ENCODE measurements at places on chromosomes 6 and 20. TPM values are rescaled to one million over a fixed set of nuclear protein-coding genes. Genes with fewer than 3 reads are reported as not detected.

GTF3C6 gene
- 95.4 TPM for total RNA-seq

KIF13A gene
- 0.53 TPM for total RNA-seq

DNA sequence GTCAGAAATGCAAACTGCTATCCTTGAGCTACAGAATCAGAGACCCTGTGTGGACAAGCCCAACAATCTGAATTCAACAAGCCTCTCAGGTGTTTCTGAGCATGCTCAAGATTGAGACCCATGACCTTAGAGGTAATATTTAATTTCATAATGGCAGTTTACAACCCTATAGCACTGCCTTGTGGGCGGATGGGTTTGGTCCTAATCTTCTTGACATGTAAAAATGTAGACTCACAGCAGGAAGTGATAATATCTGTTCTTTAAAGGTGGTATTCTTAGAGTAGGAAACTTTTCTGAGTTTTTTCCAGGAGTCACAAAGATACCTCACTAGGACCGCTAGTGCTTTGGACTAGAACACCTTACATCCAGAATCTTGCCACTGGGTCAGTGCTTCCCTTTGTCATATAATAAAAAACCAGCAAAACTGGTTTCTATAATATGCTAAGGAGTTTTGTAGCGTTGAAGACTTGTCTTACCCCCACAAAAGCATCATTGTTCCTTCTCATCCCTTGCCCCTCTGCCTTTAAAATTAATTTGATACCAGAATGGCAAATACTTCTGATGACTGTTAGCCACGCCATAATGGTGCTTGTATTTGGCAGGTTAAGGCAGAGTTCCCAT is 52.6 kb downstream of the E2F3 start:
- H3K4me3 ChIP-seq = no peak overlapping the region
- H3K27me3 ChIP-seq = no peaks in the 10 kb centered on the region
- no peaks in the 10 kb centered on the region for H3K4me1 ChIP-seq
- H3K27ac ChIP-seq = no peak overlapping the region
- no peak for DNase-seq

DEFB128 gene
- not detected for total RNA-seq

CD93 gene
- total RNA-seq = 2.6 TPM

DNA sequence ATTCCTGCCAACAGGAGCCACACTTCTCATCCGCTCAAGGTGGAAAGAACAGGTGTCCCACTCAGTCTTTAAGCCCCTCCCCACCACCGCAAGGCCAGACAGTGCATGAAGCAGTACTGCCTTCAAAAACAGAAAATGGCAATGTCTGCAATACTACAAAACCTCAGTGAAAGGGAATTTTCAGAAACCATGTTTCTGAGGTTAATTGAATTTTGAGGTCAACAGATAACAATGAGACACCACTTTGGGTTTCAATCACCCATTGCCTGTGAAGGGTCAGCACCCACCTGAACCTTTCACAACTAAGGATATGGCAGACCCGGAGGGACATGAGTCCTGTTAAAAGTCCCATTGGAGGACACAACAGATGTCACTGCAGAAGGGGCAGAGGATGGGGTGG is 13.0 kb downstream of the ZC3H12D start:
- peaks cover 79% of the 10 kb centered on the region for H3K4me1 ChIP-seq
- DNase-seq = no peak
- no peak overlapping the region for H3K4me3 ChIP-seq
- peak overlapping the region; percentile 29 for H3K27ac ChIP-seq
- peaks cover 17% of the 10 kb centered on the region for H3K36me3 ChIP-seq

GRCh38 chr6:113994934-113995342 is 24.0 kb upstream of the HDAC2 start:
- no peaks in the 10 kb centered on the region for H3K36me3 ChIP-seq
- no peak for DNase-seq
- no peaks in the 10 kb centered on the region for H3K27me3 ChIP-seq
- H3K4me3 ChIP-seq = no peak overlapping the region
- H3K27ac ChIP-seq = no peak overlapping the region

GRCh38 chr20:2342243-2342642 is 38.5 kb upstream of the TGM6 start:
- no peak overlapping the region for H3K4me3 ChIP-seq
- H3K27ac ChIP-seq = no peak overlapping the region
- no peaks in the 10 kb centered on the region for H3K4me1 ChIP-seq

DNA sequence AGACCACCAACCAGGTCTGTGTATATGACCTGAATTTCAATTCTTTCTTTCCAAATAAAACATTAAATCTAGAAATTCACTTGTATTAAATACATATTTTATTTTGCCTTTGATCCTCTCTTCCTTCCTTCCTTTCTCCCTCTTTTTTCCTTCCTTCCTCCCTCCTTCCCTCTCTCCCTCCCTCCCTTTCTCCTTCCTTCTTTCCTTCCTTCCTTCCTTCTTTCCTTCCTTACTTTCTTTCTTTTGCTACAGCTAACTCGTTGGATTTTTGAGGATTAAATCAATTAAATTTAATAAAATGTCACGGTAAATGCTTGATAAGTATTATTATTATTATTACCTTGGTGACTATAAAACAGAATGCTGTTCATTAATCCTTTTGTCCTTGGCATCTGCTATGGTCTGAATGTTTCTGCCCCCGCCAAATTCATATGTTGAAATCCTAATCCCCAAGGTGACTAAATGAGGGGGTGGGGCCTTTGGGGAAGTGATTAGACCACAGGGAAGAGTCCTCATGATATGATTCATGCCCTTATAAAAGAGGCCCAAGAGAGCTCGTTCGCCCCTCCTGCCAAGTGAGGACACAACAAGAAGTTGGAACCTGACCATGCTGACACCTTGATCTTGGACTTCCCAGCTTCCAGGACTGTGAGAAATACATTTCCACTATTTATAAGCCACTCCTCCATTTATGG is 67.6 kb upstream of the BTBD3 start:
- no peak overlapping the region for H3K27ac ChIP-seq
- no peaks in the 10 kb centered on the region for H3K4me1 ChIP-seq
- H3K27me3 ChIP-seq = no peaks in the 10 kb centered on the region
- no peaks in the 10 kb centered on the region for H3K36me3 ChIP-seq

SNAP91 gene
- total RNA-seq = 0.35 TPM

DNA sequence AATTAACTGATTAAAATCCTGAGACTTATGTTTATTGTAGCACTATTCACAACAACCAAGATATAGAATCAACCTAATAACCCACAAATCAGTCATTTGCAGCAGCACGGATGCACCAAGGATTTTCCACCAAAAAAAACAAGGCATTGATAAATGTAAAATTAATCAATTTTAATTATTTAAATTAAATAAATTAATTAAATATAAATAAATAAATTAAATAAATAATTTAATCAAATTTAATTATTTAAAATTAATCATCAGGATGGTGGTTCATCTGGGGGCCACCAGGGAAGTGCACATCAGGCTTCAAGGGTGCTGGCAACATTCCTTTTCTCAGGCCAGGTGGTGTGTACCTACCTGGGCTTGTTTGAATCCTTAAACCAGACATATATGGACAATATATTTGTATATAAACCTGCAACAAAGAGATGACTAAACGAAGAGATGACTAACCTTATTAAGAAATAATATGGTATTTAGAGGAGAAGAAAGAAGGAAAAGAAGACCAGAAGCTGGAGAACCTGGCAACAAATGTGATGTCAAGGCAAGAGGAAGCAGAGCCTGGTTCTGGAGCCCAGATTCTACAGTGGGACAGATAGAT is 89.2 kb downstream of the CD164 start:
- H3K4me1 ChIP-seq = no peaks in the 10 kb centered on the region
- no peak overlapping the region for H3K4me3 ChIP-seq
- H3K27me3 ChIP-seq = no peaks in the 10 kb centered on the region

DNA sequence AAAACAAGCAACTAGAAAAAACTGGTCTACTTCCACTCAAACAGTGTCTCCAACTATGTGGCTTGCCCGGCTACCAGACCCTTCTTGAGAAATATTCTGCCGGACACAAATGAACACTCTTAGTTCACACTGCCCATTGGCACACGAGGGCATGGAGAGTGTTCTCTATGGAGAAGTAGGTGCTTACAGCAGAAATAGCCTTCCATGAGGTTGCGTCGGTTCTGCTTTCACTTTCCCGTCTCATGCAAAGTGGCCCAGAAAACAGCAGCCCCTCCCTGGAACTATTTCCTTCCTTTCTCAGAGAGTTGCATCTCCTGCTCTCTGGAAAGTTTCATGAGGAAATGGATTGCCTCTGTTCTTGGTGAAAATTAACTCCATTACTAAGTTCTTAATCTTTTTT is 9.5 kb upstream of the HLA-DOA start:
- peak; percentile 38 for DNase-seq
- no peaks in the 10 kb centered on the region for H3K36me3 ChIP-seq
- H3K27ac ChIP-seq = peak overlapping the region; percentile 70
- peaks cover 22% of the 10 kb centered on the region for H3K4me1 ChIP-seq
- H3K27me3 ChIP-seq = no peaks in the 10 kb centered on the region
- H3K4me3 ChIP-seq = no peak overlapping the region

GRCh38 chr6:169024047-169024660 is 229.5 kb downstream of the THBS2 start:
- no peak overlapping the region for H3K4me3 ChIP-seq
- H3K4me1 ChIP-seq = no peaks in the 10 kb centered on the region
- no peaks in the 10 kb centered on the region for H3K36me3 ChIP-seq
- H3K27ac ChIP-seq = no peak overlapping the region
- DNase-seq = no peak

GRCh38 chr20:5703681-5704101 is 46.5 kb upstream of the SHLD1 start:
- DNase-seq = no peak
- no peak overlapping the region for H3K27ac ChIP-seq
- H3K4me1 ChIP-seq = no peaks in the 10 kb centered on the region
- H3K36me3 ChIP-seq = no peaks in the 10 kb centered on the region

CFB gene
- 0.44 TPM for total RNA-seq

GRCh38 chr6:43977404-43978111 is 149.7 kb downstream of the MRPL14 start:
- peak overlapping the region; percentile 45 for H3K27ac ChIP-seq
- peak; percentile 91 for DNase-seq
- no peaks in the 10 kb centered on the region for H3K36me3 ChIP-seq
- H3K4me3 ChIP-seq = no peak overlapping the region

DNA sequence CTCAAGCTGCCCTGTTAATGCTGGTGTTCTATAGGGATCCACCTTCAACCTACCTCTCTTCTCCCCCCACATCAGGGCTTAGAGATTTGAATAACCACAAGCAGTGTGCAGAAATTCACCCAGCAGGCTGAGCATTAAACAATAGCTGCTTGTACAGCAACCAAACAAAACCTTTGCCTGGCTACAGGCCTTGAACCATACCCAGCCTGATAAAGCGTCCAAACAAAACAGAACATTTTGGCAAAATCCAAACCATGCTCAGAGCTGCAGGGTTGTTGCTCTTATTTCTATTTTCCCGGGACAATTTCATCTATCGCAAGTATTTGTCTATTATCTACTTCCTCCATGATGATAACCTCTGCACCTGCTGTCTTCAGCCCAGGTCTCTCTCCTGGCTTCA is 142.3 kb downstream of the UNC5CL start:
- no peak for DNase-seq
- no peaks in the 10 kb centered on the region for H3K4me1 ChIP-seq
- no peaks in the 10 kb centered on the region for H3K36me3 ChIP-seq
- no peak overlapping the region for H3K27ac ChIP-seq
- no peak overlapping the region for H3K4me3 ChIP-seq

PIGU gene
- 22.0 TPM for total RNA-seq

- DNase-seq = no peak
- no peaks in the 10 kb centered on the region for H3K36me3 ChIP-seq
- no peak overlapping the region for H3K27ac ChIP-seq
- H3K4me1 ChIP-seq = peaks cover 8% of the 10 kb centered on the region
These were observed 128.5 kb downstream of the MOXD1 start for GRCh38 chr6:132272776-132273175.

Measured in GM12878 (cell line).